ENCODE measurements at places on chromosomes 7 and 10.

DNA sequence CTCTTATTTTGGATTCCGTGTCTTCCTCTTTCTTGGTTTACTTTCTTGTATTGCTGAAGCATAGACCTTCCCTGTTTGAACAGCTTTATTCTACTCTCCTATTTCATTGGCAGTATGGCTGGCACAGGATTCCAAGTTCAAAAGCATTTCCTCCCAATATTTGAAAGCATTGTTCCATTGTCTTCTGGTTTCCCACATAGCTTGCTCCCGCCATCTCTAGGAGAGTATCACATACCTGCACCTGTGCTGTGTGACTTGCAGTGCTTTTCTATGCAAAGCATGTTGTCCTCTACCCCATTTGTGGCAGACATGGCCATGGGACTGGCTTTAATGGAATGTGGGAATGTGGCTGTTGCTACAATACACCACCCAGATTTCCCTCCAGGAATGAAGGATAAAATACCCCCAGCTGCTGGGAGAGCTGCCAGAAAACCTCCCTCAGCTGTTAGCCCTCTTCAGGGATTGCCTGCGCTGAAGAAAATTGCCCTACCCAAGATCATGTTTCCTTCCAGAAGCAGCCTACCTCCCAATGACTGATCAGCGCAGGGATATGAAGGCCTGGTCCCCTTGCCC, 6.9 kb upstream of the MYOF start:
- DNase-seq = no peak

GRCh38 chr7:74059681-74060588, 23.7 kb upstream of the LIMK1 start:
- no peak for DNase-seq

DNA sequence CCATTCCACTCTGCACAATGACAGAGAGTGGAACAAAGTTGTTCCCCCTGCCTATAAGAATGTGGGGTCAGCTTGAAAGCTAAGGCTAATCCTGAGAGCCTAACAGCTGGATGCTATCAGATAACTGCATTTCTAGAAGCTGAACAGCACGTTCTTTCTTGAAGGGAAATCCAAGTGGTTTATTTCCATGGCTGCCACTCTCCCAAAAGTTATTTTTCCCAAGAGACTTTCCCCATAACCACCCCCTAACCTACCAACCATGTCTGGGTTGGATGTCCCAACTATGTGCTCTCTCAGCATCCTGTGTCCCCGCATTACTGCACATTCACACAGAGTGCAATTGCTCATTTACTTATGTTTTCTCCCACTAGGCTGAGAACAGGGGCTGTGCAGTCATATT, 140.7 kb upstream of the ANKRD1 start:
- DNase-seq = no peak

- no peak for DNase-seq
These were observed 478.1 kb downstream of the PTPRN2 start for GRCh38 chr7:158109364-158110033.

GRCh38 chr10:73553761-73554160, 37.4 kb downstream of the USP54 start:
- DNase-seq = no peak

- no peak for DNase-seq
These were observed 943 bp upstream of the SLC18A2 start for GRCh38 chr10:117239721-117240620.

DNA sequence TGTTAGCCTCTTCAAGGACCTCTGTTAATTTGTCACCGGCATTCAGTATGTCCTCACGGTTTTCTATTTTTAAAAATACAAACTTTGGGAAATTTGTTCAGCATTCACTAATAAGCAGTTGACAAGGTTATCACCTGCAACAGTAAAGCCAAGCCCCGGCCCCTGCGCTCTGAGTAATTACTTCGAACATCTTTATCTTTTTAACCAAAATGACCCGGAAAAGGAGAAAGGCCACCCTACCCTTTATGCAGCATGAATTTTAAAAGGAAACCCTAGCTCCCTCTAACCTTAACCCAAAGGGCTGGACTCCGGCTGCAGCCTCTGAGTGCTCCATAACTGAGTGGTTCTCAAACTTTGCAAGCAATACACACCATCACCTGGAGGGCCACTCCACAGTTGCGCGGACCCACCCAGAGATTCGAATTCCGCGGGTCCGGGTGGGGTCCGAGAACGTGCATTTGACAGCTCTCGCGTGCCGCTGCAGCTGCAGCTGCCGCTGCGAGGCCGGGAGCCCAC, 940 bp downstream of the NSMCE4A start:
- no peak for DNase-seq

GRCh38 chr10:60281331-60281730, 108.3 kb downstream of the ANK3 start:
- DNase-seq = no peak

GRCh38 chr10:110317866-110318850, 13.4 kb upstream of the SMNDC1 start:
- no peak for DNase-seq

DNA sequence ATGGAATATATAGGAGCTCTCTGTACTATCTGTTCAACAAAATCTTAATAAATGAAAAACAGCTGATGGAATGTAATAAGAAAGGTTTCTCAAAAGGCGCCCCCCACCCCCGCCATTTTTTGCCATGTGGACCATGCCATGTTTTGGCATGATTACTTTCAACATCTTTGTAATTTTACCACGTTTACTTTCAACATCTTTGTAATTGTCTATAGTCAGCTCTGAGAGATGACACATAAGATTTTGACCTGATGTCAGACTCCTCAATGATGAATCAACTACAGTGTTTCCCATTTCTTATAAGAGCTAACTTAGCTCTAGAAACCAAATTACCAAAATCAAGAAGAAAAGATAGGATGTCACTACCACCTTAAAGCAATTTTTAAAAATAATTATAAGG, 144.9 kb upstream of the AHR start:
- no peak for DNase-seq

GRCh38 chr10:9437131-9437530, 1382.6 kb downstream of the GATA3 start:
- DNase-seq = no peak

DNA sequence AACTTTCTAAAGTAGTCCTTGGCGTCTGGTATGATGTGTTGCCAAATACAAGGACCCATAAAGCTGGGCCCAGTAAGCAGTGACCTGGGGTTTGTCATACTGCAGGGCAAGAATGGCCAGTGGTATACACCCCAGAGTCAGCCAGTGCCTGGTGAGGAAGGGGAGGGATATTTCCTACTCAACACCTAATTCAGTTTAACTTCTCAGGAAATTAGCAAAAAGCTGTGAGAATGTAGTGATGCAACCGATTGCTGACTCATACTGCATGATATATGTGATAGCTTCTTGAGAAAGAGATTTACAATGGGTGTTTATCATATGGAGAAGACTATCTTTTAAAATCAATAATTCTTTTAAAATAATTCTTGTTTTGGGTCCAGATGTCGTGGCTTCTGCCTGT, 889.3 kb upstream of the CELF2 start:
- no peak for DNase-seq

GRCh38 chr7:120505770-120506169, 232.8 kb downstream of the KCND2 start:
- no peak for DNase-seq

DNA sequence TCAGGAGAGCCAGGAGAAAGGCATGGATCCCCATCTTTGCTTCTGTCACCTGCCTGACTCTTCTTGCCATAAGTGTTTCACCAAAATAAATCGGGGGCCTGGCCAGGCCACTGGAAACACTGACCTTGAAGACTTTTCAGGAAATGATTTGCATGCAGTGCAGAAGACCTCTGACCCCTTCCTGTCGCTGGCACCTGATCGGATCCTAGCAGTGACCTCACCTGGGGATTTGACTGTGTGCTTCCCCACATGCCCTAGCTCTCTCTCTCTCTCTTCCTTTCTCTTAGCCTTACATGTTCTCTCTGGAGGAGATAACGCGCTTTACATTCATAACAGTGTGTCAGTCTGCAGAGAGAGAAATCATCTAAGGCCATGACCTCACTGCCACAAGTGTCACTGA, 243.0 kb downstream of the PRPF18 start:
- no peak for DNase-seq

DNA sequence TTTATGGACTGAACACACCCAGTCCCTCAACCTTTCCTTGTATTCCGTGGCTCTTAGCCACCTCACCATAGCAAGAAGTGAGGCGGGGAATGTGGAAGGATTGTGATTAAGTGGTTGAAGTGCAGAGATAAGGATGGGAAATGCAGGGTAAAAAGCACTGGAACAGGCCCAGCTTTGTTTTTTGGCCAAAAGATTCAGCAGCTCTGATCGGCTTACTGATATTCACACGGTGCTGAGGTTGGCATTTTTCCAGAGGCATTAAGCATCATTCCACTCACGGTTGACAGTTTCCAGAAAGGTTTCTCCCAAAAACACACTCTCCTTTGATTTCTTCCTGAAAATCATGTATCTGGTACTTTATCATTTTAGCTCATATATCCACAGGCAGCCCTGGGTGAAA, 544.2 kb downstream of the CNTNAP2 start:
- DNase-seq = no peak

- DNase-seq = no peak
These were observed 229.5 kb downstream of the BICC1 start for GRCh38 chr10:58742141-58742540.

- DNase-seq = no peak
These were observed 179.9 kb upstream of the TMEM72 start for GRCh38 chr10:44731283-44731682.

GRCh38 chr10:121900443-121901174, 27.2 kb downstream of the ATE1 start:
- peak; percentile 21 for DNase-seq

GRCh38 chr7:118072893-118073674, 110.9 kb upstream of the LSM8 start:
- DNase-seq = no peak

DNA sequence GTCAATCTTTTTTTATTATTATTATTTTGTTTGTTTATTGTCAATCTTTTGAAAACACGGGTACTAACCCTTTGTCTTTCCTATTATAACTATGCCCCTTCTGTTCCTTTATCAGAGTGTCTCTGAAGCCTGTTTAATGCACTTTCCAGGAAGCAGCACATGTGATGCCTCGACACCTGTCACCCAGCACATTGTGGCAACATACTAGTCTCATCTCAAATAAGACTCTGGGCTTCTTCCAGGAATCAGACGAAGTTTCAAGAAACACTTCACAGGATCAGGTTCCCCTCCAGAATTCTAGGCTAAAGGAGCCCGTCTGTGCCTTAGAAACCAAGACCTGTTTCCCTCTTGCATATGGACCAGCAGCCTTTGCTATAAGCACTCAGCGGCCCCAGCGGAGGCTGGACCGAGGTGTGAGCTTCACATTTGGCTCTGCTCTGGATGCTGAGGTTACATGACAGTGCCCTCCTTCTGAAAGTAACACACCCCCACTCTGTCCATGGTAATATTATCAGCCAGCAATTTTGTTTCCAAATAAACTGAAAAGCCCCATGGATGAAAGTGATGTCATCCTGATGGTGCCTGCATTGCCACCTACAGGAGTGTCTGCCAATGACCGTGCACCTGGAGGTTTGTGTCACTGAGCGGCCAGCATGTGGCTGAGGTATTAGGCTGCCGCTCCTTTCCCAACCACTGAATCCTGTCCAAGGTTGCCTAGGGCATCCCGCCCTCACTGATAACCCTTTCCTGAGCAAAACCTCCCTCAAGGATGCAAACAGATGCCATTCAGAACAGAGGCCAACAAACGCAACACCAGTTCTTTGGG, 38.1 kb downstream of the MKI67 start:
- no peak for DNase-seq
